AG10803 (cell line): ENCODE measurements at places on chromosomes 1 and 21.

- DNase-seq, result peak; percentile 80
These were observed 24.4 kb downstream of the SLC45A1 start for GRCh38 chr1:8342325-8342724.

DNA sequence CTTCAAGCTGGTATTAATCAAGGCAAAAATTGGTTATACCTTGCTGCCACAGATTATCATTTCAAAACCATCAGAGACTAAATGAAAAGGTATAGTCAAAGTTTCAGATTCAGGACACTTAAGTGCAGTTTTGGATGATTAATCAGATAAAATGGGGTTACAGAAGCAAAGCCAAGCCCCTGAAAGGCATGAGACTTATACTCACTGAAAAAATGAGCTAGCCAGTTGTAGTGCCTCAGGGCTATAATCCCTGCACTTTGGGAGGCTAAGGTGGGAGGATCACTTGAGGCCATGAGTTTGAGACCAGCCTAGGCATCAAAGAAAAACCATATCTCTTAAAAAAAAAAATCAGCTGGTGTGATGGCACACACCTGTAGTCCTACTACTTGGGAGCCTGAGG is 15.2 kb downstream of the LRRC40 start:
- no peak for DNase-seq

DNA sequence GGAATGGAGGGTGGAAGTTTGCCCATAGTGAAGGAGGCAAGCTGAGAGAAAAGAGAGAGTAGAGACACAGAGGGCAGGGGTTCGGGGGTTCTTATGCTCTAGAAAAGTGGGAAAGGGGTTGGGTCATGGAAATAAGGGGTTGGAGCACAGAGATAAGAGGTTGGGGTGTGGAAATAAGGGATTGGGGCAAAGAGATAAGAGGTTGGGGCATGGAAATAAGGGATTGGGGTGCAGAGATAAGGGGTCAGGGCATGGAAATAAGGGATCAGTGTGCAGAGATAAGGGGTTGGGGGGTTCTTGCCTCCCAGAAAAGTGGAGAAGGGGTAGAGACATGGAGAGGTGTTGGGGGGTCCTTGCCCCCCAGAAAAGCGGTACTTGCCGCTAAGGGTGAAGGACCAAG is 56.2 kb downstream of the SFPQ start:
- no peak for DNase-seq

GRCh38 chr1:94926915-94927404 is at the start of gene CNN3:
Gene CNN3 (minus strand): TSS chr1:94927110. CDS start chr1:94926894, 216 bp downstream.
- peak; percentile 93 for DNase-seq

GRCh38 chr21:43740497-43741156 is 21.7 kb downstream of the PDXK start:
- peak; percentile 49 for DNase-seq

GRCh38 chr1:14300991-14301703 is 297.3 kb upstream of the KAZN start:
- peak; percentile 15 for DNase-seq

GRCh38 chr1:53681977-53682685 is 56.8 kb downstream of the GLIS1 start:
- no peak for DNase-seq

DNA sequence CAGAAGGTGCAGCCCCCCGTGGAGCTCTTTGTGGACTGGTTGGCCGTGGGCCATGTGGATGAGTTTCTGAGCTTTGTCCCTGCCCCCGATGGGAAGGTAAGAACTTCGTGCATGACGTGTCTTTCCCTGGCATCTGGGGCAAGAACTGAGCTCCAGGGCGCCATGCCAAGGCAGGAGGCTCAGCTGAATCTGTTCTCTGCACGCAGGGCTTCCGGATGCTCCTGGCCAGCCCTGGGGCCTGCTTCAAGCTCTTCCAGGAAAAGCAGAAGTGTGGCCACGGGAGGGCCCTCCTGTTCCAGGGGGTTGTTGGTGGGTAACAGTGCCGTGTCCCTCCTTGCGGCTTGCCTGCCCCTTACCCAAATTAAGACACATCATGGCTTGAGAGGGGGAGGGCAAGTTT is 27.7 kb downstream of the PADI3 start:
- DNase-seq, result peak; percentile 76

GRCh38 chr1:235124111-235124510 is 4.5 kb downstream of the TOMM20 start:
- DNase-seq, result no peak

DNA sequence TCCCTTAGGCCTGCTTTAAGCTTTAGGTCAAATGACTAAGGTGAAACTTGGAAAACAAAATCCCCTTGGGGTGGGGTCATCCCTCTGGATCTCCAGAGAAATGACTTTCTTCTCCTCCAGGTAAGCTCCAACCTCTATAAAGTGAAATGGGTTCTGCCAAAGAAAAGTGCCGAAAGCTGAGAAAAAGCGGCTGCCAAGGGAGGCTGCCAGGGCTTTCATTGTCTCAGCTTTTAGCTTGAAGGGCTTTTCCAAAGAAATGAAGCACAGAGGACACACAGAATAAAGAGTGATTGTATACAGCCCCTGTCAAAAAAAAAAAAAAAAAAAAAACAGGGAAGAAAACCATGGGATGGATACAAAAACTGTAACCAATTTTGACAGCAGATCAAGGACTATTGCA is 126.9 kb downstream of the TGFBR3 start:
- no peak for DNase-seq

DNA sequence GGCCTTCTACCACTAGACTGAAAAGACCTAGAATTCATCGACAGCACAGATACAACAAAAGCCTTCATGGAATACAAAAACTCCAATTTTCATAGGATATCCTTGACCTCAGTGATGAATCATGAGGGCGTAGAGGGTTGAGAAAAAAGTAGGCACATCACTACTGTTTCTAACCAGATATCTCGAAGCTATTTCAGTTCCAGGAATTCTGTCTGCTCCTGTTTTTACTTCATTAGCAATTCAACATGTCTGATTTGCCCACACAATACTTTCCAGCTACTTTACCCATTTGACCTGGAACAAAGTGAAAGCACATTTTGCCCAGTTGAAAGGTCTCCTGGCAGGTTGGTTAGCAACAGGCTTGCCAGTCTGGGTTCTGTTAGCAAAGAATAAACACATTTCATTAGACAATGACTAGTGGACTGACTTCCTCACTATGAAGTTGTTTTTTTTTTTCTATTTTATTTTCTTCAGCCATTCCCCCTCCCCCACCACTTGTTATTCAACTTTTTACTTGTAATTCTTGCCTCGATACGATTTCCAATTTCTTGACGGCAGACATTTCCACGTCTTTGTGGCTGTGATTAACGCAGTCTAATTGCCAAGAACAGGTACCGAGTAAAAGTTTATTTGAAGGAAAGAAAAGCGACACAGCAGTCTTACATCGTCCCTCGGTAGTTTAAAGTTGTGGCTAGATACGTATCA is 4.0 kb upstream of the ZBTB18 start:
- no peak for DNase-seq

DNA sequence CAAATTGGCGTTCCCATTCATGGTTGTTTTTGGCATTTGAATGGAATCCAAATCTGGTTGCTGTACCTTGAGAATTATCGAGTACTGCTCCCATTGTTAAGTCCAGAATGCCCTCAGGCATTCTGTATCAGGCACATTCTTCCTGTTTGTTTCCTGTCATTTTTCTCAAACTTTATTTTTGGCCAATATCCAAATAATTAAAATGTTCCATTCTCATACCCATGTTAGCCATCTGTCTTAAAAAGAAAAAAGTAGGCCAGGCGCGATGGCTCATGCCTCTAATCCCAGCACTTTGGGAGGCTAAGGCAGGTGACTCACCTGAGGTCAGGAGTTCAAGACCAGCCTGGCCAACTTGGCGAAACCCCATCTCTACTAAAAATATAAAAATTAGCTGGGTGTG is 29.3 kb upstream of the SHISA4 start:
- no peak for DNase-seq

DNA sequence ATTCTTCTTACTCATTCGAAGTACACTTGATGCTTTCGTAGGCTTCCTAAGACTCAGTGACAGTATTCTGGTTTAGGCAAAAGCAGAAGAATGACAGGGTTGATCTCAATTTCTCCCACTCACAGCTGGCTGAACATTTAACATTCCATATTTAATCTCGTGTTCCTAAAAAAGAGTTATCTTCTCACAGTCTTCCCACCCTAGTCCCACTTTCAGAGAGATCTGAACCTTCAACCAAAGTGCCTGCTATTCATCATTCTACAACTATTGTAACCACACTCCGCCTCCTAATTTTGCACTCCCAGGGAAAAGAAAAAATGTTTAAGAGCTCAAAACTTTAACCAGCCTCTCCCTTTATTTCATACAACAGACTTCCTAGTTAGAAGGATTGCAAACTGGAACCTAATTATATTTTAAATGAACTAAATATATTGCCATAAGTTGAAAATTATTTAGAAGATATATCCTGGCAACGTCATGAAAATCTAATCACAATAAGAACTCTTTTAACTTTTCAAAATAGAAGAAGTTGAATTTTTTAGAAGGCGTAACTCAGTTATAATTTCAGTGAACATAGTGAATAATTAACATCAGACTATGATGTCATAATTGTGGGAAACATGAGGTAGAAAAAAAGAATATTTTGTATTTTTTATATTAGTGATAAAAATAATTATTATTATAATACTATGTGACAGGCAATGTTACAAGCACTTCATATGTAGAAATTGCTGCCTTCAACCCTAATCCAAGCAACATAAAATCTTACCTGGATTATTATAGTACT is 540.9 kb upstream of the ADGRL2 start:
- DNase-seq, result no peak

DNA sequence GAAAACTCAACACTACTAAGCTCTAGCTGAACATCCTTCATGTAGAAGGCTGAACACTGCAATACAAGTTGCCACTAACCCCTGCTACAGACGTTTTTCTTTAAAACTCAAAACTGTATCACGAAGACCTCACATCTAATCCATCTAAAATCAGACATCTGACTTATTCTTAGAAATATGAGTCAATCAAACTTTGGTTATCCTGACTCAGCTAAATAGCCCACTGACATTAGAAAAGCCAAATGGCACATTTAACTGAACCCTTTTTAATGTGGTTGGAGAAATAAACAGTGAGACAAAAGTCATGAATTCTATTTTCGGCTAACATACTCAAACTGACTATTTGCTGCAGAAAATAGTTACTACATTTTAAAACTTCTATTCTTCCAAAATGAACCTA is 35.6 kb downstream of the WLS start:
- DNase-seq, result no peak

DNA sequence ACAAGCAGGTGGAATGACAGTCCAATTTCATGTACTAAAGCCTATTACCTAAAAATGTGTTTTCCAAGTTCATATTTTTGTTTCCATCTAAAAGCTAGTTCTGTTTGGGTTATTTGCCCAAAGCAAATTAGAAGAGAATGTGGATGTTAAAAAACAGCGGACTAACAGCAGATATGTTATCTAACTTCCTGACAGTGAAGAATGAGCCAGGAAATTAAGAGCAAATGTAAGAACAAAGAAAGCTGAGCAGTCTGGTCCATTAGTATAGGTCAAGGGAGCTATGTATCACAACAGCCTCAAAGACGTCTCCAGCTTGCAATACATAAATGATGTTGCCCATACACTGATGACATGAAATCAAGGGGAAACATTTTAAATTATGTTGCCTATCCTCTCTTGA is 145.5 kb upstream of the PLD5 start:
- no peak for DNase-seq

GRCh38 chr1:175978476-175978875 is 228.6 kb downstream of the COP1 start:
- DNase-seq, result no peak

GRCh38 chr21:16537501-16537900 is 807.7 kb downstream of the USP25 start:
- no peak for DNase-seq

DNA sequence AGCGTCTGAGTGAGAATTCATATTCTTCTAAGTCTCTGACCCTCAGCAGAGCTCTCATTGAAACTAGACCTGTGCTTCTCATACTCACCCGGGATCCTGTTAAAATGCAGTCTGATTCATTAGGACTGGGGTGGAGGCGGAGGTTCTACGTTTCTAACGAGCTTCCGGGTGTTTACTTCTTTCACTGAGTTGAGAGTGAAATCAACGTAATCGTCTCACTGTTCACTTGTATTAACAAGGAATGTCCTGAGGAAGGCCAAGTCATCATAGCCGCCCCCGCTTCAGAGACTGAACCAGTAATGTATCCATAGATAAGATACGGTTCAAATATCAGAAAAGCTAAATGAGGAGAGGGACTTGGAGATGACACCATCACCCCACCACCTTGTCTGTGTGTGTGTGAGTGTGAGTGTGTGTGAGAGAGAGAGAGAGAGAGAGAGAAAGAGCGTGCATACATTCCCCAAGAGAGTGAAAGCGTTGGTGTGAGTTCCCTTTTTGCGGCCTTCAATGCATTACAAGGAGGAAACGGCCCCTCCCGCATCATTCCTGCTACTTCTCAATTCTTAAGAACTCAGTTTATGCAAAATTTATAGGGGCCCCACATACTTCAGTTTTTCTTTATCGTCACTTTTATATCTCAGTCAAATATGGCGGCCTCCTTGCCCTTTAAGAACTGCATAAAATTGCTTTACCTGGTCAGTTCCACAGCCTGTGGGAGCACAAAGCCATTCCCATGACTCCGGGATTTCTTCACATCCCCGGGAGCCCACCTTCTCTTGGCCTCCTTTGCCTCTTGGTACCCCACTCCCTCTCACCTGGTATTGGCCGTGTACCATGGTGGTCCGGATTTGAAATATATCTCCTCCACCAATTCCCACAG is 19.8 kb downstream of the KMO start:
- no peak for DNase-seq

- peak; percentile 99 for DNase-seq
These were observed 54.1 kb downstream of the CD46 start for GRCh38 chr1:207805841-207806421.

DNA sequence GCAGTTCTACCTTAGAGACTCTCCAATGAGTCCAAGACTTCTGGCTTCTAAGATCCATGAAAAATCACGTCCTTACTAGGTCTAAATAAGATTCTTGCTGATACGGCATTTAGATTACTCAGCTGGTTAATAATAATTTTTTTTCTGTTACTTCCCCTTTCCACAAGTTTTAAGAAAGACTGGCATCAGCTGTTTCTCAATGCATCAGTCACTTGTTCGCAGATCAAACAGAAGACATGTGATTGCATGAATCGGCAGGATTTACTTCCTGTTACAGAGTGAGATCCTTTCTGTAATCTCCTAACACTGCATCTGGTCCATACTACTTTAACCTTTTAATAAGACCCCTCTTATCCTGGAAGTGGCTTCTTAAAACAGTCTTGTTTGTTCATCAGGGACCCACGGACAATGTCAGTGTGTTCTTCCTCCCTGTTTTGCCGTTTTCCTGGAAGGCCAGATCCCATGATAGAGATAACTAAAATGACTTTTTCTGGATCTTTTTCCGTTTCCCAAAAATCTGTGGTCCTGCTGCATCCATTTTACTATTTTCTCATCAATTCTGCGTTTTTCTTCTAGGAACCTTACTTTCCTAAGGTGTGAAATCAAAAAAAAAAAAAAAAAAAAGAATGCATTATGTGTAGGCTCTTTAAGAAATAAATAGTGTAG is 6.1 kb downstream of the NPL start:
- DNase-seq, result no peak

- no peak for DNase-seq
These were observed 52.8 kb upstream of the TMPRSS2 start for GRCh38 chr21:41560661-41561158.

- no peak for DNase-seq
These were observed 3.9 kb downstream of the DMRTA2 start for GRCh38 chr1:50419192-50419906.
